ENCODE measurements at places on chromosomes 2 and 18.

DNA sequence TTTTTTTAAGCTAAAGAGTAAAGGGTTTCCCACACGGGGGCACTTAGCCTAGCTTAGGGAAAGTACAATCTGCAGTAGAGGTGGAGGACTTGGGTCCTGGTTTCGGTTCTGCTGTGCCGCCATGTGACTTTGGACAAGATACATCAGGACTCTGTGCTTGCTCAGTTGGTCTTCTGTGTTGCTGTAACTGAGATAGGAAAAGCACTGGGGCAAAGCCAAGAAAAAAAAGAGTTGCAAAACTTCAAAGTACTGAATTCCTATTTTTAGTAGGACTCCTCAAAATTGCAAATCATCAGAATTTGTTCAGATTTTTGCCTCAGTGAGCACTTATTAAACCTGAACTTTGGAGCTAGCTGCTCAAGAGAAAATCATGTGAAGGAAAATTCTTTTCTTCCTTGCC lies 96.3 kb upstream of the STON1 start:
- no peak for DNase-seq

DNA sequence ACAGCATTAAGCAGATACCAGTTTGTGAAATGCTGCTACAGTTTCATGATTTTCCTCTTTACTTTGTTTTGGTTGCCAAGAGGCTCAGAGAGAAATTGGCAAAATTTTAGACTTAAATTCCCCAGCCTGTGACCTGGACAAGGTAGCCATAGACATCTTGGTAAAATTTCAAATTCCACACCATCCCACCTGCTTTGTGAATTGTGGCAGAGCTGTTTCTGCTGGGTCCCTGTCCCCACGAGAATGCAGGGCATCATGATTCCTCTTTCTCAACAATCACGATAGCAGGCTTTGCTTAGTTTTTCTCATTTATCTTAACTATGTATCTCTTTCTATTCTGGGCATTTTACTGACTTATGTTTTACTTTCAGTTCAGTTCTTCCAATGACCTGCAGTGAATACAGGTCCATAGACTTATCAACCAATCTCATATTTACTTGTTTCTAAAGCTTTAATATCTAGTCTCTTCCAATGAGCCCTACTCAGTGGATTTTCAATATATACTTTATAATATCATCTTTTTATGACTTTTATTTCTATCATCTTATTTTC lies 351.6 kb downstream of the SOCS6 start:
- DNase-seq: no peak

DNA sequence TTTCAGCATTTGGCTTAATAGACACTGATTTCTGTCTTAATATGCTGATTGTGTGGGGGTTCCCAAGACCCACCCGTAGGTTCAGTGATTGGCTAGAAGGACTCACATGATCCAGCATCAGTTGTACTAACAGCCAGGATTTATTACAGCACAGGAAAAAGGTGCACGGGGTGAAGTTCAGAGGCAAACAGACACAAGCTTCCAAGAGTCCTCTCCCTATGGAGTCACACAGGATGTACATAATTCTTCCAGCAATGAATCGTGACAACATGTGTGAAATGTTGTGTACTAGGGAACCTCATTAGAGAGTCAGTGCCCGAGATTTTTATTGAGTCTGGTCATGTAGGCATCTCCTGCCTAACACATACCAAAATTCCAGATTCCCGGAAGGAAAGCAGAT lies 52.8 kb downstream of the GALNT1 start:
- no peak for DNase-seq

GRCh38 chr18:40852406-40852805 lies 1102.6 kb upstream of the PIK3C3 start:
- no peak for DNase-seq

- no peak for DNase-seq
These were observed 32.3 kb upstream of the MPP4 start for GRCh38 chr2:201730651-201731285.

- no peak for DNase-seq
These were observed 347.9 kb downstream of the METTL4 start for GRCh38 chr18:2223449-2223848.
